ENCODE measurements at places on chromosomes 1 and 21.

DNA sequence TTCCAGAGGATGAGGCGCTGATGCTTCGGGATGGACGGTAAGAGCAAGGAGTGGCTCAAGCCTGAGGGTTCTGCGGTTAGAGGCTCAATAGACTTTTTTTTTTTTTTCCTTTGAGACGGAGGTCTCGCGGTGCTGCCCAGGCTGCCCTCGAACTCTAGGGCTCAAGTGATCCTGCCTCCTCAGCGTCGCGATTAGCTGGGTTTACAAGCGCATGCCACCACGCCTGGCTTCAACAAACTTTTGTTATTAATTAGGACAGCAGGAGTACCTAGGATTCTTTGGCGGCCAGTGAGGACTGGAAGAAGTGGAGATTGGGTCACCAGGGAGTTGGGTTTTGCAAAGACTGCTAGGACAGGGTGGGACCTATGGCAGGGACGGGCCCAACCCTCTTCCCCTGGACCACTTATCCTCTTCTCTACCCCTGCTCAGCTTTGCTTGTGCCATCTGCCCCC, 587 bp downstream of the SCNM1 start:
- no peak for DNase-seq

DNA sequence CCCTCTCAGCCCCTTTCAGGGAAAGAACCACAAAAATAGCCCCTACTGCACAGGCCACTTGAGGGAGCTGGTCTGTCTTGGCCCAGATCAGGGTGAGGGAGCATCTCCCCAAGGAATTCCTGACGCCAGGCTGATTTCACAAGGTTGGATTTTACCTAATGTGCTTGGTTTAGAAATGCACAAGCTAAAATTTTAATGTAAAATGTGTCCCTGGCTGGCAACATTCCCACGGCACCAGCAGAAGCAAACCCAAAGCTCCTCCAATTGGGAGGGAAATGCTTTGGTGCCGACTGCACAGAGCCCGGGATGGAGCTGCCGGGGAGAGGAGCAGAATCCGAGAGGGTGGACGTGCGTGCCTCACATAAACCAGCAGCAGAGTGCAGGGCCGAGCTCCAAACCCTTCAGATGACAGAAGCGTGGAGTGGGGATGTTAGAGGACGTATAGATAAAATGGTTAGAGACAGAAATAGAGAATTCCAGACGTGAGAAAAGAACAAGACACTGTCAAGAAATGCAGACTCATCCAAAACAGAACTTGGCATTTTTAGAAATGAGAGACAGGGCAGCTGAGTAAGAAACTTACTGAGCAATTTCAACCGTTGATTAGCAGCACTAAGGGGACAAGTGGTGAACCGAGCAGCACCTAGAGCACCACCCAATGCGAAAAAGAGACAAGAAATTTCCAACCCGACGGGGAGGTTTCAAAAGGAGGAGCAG, 41.6 kb upstream of the TMEM52 start:
- DNase-seq: no peak

- no peak for DNase-seq
Measured at GRCh38 chr1:240765732-240766363, 153.9 kb upstream of the GREM2 start.

DNA sequence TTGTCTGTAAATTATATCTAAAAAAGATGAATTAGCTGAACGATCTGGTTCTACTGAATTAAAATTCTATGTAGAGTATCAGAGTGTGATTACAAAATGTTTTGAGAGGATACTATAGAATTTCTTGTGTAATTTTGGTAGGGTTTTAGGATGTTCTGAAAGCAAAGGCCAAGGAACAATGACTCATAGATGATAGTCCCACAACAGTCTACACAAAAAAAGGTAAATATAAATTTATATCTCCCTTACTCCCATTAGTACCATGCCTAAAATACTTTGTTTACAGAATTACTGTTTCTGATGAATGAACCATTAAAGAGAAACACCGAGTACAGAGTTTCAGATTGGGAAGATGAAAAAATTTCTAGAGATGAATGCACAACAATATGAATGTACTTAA, 9.5 kb downstream of the EDEM3 start:
- DNase-seq: no peak

GRCh38 chr1:180617774-180618395, 13.9 kb upstream of the XPR1 start:
- DNase-seq: no peak

DNA sequence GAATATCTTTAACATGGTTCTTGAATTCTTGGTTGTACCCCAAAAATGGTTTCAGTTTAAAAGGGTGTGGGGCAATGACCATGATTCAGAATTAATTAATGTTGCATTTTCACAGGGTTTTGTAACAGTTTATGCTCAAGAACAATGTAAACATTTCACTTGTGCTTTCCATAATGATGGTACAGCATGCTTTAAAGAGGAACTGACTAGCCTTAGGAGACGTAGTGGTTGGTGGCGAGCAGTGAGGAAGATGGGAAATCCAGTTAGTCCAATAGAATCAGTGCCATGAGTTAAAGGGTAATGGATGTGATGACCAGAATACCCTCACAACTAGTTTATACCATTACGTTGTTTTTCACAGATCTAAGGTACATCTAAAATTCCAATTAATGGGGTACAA, 138.0 kb downstream of the HS2ST1 start:
- DNase-seq: no peak

GRCh38 chr1:94325377-94326302, 88.3 kb upstream of the ARHGAP29 start:
- DNase-seq: no peak

DNA sequence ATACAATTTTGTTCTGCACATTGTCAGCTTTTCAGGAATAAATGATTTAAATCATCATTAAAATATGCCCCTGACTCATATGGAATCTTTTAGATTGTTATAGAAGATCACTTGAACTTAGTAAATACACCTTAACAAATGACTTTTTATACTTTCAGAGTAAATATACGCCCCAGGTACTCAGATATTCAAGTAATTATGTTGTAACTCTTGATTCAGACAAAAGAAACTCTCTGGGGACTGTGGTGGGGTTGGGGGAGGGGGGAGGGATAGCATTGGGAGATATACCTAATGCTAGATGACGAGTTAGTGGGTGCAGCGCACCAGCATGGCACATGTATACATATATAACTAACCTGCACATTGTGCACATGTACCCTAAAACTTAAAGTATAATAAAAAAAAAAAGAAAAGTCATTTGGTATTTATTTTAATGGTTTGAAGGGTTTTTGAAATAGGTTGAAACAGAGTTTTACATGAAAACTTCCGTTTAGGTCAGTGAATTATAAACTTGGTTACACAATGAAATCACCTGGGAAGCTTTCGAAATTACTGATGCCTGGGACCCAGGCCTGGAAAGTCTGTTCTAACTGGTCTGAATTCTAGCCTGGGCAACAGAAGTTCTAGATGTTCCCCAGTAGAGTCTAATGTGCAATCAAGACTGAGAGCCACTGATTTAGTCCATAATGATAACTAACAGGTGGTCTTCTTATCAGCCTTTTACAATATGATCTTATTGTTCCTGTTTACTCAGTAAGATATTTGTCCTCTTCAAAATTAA, 320.5 kb upstream of the NR5A2 start:
- no peak for DNase-seq

DNA sequence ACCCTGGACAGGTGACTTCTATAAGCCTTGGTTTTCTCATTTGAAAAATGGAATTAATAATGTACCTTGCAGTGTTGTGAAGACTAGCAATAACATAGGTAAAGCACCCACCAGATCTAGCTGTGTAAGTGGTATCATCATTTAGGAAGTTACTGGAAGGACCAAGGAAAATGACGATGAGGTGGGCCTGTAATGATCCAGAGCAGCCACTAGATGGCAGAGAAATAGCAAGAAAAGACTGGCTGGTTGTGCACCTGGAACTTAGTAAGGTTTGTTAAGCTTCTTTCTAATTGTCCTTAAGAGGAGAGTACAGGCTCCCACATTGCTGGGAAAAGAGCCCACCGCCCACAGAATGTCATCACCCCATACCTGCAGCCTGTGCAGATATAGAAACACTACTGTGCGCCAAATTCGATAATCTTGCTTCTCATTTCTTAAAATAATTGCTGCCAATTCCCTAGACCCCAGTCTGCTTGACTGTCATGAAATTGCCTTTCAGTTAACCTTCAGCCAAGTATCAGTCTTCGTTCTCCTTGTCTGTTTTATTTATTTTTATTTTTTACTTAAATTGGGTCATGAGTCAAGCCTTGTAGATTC, 37.2 kb downstream of the WNT4 start:
- no peak for DNase-seq

DNA sequence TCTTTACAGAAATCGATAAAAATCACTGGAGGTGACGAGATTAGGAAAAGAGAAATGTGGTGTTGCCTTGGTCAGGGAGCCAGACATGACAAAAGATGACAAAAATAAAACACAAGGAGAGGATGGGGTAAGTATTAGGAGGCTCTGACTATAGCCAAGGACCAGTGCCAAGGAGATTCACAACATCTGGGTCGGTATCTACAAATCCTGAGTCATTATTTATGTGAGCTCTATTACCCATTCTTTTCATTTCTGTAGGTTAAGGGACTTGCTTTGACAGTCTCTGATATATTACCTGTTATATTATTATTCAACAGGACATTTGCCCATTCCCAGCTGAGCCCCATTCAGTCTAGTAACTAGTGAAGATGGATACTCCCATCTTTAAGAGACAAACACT, 120.8 kb downstream of the TYW3 start:
- no peak for DNase-seq

- no peak for DNase-seq
Measured at GRCh38 chr1:152227310-152227928, 3.4 kb upstream of the HRNR start.

- no peak for DNase-seq
Measured at GRCh38 chr1:245987219-245987545, 519.9 kb downstream of the SMYD3 start.

DNA sequence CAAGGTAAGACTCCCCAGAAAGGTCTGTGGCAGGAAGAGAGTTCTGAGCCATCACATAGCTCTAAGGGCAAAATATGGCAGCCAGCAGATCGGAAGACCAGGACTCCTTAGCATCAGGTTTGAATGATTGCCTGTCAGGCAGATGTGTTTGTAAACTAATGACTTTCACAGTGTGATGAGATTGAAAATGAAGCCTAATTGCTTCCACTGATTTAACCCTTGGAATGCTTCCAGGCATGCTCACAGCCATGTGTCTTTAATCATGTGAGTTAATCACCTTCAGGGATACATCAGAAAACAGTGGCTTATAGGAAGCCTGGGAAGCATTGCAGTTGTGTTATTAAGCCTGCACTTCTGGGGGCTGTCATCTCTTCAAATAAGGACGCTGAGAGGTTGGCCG, 82.8 kb downstream of the LRRC53 start:
- DNase-seq: no peak

GRCh38 chr1:64308866-64309265, 105.4 kb downstream of the UBE2U start:
- DNase-seq: no peak

GRCh38 chr1:218659911-218660677, 315.0 kb downstream of the TGFB2 start:
- no peak for DNase-seq

DNA sequence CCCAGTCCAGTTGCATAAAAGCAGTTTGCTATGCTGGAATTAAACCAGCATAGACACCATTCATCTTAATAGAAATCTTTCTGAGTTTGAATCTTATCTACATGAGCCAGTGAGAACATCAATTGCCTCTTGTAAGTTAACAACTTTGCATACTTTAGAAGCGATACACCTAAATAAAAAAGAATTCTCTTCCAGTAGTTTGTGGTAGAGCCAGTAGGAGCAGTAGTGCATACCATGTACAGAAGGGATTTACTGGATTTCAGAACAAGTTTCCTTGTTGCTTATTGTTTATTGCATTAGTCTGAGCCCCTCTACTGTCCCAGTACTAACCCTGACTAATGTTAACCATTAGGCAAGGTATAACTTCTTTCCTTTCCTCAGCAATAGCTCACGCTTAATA, 313.1 kb downstream of the TGFB2 start:
- DNase-seq: no peak

DNA sequence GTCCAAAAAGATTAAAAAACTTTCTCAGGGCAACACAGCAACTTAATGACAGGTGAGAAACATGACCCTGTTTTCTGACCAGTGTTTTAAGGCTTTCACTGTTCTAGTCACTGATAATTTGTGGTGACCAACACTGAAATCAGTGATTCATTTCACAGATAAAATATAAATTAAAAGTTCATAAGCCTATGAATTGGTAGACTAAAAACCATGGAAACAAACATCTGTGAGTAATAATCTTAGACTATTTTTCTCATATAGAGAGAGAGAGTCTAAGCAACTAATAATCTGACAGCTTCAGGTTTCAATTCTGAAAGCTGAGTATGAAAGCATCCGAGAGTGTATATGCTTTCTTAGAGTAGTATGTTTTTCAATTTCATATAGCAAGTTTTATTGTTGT, 536.9 kb downstream of the ADGRL2 start:
- no peak for DNase-seq

GRCh38 chr1:39562886-39563285, 13.7 kb downstream of the PABPC4 start:
- no peak for DNase-seq

DNA sequence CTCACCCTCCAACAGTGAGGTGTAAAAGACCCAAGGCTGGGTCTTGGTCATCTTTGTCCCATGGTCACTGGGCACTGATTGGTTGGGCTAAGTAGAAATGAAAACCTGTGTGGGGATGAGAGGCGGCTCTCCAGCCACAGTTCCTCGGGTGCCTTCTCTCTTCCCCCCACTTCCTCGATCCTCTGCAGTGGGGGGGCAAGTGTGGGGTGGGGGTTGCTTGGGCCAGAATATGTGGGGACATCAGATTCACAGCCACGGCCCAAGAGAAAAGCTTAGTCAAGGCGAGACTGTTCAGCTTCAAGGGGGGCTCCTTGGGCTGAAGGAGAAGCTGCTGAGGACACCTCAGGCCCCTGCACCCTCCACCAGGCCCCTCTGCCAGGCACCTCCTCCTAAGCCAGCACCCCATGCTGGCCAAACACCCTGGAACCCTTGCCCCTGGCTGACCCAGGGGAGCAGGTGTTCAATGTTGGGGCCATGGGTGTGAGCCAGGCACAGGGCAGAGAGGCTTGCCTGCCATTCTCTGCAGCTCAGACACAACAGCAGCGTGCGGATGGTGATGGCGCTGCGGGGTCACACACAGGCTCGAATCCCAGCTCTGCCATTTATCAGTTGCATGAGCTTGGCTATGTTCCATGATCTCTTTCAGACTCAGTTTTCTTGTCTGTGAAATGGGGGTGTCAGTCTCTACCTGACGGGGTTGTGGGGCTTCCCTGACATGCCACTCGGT, 21.0 kb upstream of the TNFRSF1B start:
- no peak for DNase-seq

GRCh38 chr1:165452336-165453130, 7.6 kb upstream of the RXRG start:
- no peak for DNase-seq

- DNase-seq: no peak
Measured at GRCh38 chr1:156767879-156768604, 707 bp downstream of the PRCC start.
